Fibroblast of the conjunctiva (primary cell): ENCODE measurements at places on chromosomes 2 and 18.

GRCh38 chr2:38835015-38835601 lies 40.6 kb downstream of the DHX57 start:
- no peak for DNase-seq

- DNase-seq = peak; percentile 94
These were observed 235.7 kb downstream of the CDCA7 start for GRCh38 chr2:173590276-173590861.

DNA sequence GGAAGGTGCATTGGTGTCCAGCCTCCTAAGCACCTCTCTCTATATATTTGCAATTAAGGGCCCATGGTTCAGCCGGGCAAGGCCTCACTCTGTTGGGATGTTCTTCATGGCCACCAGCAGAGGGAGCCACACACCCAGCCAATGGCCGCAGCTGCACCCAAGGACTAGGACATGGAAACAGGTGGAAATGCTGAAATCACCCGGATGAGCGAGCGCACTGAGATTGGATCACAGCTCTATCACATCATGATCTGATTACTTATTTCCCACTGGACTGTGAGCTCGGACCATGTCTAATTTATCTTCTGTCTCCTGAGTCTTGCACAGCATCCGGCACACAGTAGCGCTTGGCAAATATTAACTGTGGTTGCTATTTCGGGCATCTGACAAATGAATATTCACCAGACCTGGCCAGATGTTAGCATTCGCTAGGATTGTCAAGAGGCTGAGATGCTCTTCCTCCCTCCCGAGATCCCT lies 31.2 kb downstream of the KIF3C start:
- DNase-seq = peak; percentile 79

DNA sequence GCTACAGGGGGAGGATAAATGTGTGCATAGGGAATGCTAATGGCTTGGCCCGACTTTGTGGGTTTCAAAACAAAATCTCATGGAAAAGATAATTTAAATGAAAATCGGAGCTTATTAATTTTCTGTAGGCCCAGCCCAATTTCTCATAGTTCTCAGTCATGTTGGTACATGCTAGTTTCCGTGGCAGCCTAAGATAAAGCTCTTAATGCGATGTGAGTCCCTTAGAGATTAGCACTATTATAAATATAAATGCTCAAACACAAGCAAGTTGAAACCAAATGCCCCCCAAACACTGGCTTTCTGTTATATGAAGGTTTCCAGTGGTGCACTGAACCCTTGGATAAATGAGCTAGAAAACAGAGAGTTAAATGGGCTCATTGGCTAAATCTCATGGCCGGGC lies 168.0 kb downstream of the BCL2 start:
- no peak for DNase-seq

GRCh38 chr2:138336146-138336545 lies 165.4 kb upstream of the SPOPL start:
- DNase-seq = no peak

DNA sequence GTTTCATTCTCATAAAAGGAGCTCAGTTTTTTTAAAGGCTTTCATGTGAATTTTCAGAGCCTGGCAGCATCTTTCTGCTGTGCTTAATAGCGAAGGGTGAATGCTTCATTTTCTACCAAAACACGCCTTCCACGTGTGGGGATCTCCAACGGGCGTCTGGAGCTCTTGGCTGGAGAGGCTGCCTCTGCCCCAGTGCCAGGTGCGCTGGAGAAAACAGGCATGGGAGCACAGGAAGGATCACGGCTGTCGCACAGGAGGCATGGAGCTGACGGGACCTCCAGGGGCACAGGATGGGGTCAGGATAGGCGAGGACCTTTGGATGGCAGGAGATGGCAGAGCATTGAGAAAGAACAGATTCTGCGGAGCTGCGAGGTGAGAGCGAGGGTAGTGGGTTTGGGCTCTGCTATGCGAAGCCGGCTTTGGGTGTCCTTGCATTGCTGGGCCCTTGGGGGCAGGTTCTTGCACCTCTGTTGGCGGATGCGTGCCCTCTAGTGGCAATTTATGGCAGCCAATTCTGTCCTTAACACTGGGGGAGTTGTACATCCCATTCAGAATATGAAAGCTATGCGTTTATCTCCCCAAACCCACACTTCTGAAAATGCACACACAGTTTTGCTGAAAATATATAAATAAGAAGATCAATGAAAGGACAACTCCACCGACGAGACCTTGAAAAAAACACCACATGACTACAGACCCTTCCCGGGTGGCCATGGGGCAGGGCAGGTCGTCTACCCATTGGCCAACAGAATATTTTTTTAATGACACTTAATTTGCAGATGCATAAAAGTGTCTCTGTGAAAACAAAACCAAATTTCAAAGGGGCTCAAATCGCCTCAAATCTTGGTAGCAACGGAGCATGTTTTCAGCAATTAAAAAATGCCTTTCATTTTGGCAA lies 90.4 kb upstream of the SLC35G4 start:
- DNase-seq = peak; percentile 39

GRCh38 chr18:50284255-50284885 lies 3.0 kb upstream of the MBD1 start:
- no peak for DNase-seq

DNA sequence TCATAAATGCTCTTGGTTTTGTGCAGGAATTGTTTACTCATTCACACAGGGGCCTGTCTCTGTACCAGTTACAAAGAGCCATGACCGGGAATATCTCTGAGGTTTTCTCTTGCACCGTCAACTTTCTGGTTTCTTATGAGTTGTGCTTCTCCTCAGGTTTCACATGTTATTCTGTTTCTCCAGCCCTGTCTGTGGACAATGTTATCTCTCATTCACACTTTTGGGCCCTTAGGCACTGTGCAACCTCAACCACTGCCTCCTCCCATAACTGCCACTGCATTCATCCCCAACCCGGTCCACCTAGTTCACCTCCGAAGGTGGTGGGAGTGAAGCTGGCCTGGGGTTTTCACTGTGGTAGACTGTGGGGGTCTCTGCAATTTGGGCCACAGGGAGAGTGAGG lies 22.5 kb upstream of the NEDD4L start:
- DNase-seq = no peak

DNA sequence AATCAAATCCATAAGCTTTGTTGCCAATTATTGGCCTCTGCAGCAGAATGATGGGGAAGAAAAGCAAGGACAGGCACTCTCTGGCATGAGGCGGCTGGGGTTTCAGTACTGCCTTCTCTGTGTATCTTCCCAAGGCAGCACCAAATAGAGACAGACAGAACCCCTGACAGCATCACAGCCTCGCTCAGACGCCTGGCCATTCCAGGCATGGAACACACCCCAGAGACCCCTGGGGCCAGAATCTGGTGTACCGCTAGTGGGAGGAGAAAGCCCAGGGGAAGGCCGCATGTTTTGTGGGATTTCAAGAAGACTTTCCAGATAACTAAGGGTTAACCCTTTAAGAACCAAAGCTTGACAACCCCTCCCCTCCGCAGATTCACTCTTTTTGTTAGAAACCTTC lies 282.1 kb downstream of the EN1 start:
- DNase-seq = no peak

DNA sequence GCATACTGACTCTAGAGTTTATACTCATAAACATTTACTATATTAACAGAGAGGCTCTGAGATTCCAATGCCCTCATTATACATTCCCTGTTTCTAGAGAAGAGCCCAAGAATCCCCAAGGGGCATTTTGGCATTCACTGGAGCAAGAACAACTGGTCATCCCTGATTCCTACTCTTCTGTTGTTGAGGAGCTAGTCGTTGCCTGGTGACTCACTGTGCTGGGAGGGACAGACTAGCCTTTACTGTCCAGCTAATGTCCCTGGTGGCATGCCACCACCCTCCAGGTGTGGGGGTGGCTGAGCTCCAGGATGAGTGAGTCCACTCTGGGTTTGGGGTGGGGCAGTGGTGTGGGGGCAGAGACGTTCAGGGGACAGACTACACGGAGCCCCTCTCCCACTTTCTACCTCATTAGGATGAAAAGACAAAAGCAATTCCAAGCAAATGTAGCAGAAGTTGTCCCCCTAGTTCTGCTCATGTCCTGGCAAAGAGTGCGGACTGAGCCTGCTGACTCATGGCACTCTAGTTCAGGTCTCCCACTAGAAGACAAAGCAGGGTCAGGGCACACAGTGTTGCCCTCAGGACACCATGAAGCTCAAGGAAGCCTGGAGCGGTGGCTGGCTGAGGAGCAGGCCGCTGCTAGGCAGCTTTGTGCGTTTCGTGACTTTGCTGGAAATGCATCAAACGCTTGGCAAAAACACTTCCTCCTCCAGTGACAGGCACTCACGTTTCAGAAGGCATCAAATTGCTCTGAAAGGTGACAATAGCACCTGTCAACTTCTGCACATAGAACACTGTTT lies 49.4 kb downstream of the RHOB start:
- DNase-seq = peak; percentile 59

DNA sequence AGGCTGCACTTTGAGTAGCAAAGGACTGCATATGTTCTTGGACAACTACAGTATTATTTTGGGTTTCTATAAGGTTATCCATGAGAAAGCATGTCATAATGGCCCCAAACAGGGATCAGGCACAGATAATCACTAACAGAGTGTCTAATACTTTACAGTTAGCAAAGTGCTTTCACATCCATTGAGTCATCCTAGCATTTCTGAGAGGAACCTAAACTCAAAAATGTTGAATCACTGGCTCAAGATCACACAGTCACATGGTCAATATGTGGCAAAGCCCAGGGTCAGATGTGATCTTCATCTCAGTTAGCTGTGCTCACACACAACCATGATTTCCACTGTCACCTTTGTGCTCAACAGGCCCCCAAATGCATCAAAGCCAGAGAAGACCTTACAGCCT lies 156.1 kb upstream of the VRK2 start:
- DNase-seq = peak; percentile 8

DNA sequence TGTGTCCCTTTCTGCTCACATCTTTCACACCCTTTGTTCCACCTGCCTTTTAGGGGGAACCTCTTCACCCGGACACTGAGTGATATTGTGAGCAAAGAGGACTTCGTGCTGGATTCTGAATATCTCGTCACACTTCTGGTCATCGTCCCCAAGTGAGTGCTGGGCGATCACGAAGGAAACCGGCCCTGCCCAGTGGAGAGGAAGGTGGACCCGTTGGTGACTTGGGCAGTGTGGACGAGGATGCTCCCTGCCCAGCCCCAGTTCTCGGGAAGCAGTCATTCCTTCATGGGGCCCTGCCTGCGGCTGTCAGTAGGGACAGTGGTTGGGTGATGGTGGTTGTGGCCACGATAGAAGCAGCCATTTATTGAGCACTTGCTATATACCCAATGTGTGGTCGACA lies 40.8 kb downstream of the PDIA6 start:
- no peak for DNase-seq

DNA sequence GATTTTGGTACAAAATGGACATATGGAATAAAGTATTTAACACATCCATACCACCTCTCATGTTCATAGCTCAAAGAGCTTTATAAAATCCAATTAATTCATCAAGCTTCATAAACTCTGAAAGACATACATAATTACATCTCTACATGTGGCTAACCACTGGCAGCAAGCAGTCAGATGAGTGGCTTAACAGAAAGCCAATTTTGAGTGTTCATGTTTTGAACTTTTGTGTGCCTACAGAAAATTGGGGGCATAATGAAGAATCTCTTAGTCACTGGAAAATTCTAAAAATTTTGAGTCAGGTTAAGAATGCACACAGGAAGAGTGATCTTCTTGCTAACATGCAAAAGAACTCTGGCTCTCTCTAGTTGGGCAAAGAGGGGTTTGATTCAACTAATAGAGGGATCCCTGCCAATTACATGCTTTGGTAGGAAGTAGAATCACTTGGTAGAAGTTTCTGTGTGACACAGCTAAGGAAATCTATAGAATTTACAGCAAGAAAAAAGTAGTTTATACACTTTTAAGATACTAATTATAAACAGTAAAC lies 287.4 kb downstream of the NOL4 start:
- DNase-seq = no peak

DNA sequence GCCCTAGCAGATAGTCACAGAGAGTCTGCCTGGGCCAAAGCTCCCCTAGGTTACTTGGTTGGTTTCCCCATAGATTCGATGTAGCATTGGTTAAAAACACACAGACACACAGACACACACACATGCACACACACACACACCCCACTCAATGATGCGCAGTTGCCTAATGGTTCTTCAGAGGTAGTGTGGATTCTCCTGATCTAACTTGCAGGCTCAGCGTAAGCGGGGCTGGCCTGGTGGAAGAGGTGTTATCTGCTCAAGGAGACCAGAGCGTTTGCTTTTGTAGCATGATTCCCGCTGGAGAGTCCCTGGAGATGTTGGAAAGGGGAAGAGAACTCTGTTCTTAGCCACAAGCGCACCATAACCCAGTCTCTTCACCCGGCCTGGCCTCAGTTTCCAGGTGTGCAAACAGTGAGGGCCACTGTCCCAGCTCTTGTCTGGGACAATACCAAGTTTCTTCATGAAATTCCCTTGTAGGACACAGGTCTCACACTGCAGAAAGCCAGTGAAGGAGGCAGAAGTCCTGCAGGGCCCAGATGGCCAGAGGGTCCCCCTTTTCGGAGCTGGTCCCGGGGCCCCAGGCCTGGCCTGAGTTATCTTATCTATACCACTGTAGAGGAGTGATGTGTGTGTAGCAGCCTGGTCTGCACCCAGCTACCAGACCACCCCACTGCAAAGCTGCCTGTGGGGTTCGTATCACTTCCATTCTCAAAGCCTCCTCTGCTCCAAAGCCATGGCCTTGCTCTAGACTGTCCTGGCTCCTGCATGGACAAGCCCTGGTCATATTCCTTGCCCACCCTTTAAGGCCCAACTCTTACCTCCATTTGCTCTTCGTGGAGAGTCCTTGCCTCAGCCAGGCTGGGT lies 3.7 kb downstream of the ACKR3 start:
- no peak for DNase-seq

DNA sequence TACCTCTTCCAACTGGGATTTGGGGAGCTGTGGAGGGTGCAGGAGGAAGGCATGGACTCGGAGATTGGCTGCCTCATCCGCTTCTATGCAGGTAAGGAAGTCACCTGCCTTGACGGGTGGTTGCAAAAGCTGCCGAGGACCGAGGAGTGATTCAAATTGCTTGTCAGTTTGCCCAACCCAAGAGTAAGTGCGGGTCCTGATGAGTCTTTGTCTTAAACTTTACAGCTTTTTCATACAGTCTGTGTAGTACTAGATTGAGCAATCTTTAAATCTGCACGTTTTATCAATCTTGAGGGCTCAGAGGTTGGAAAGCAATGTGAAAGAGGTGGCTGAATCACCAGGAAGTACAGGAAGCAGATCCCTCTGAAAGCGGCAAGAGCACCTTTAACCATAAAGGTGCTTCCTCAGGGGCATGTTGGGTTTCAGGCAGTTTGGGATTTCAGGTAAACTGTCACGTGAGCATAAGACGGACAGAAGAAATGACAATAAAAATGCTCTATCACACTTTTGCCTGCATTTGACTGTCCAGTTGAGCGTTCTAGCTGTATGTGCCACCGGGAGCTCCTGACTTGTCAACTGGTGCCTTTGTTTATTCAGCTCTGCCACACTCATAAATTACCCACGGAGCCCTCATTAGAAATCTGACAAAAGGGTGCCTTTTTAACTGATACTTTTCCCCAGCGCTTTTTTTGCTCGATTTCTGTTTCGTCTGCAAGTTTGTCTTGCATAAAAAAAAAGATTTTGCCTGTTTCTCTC lies 2.0 kb downstream of the PHLPP1 start:
- DNase-seq = peak; percentile 10

- DNase-seq = no peak
These were observed 62.6 kb downstream of the BCL11A start for GRCh38 chr2:60490848-60491247.

- DNase-seq = peak; percentile 71
These were observed 32.1 kb downstream of the ASAP2 start for GRCh38 chr2:9238591-9239326.
